BJ (cell line): ENCODE measurements at places on chromosomes 3 and 15.
A peak's percentile ranks its signal among the peaks of the same experiment; 100 is the strongest.

GRCh38 chr3:66431494-66431893 lies 69.3 kb downstream of the LRIG1 start:
- DNase-seq: peak; percentile 37

DNA sequence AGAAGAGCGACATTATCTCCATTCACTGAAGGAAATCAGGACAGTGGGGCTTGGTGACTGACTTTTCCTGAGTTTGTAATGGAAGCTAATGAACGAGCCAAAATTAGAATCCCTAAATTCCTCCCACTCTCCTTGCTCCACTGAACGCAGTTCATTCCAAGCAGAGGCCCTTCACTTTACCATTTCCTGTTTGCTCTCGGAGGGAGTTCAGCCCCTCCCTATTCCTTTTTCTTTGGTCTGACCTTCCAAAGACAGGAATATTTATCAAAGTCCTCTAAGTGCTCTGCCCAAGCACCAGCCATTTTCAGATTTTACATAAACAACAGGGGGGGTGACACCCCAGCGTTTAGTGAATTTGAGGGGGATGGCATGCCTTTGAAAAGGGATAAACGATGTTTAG lies 24.0 kb upstream of the PTPRG start:
- no peak for DNase-seq

DNA sequence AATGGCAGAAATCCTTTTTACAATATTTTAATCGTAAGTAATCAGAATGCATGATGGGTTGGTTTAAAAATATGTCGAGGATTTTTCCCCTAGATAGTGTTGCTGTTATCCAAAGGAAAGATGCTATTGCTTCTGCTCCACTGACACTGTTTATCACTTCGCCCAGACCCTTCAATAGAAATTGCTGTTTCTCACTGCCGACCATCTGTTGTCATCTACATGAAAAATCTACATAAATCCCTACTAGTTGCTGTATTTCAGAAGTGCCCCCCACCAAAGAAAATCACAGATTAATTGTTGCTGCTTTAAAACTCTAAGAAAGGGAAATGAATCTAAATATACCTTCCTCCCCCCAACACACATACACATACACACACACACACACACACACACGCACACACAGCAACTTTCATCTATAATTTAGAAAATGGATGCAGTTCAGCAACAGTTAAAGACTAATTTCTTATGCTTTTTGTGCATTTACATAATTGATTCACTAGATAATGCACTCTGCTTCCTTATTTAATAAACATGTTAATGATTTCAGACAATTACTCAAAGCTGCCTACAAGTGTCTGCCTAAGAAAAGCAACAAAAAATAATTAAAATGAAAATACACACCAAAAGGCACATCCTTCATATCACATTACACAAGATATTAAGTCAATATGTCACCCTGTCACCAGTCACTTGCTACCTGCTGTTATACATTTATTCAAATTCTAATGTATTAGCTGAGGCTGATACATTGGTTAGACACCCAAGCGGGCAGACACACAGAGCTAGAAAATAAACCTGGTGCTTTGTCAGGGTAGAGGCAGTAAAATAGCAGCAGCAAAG lies 82.8 kb downstream of the RORA start:
- DNase-seq: no peak

- no peak for DNase-seq
Measured at GRCh38 chr15:51727141-51727897, 10.1 kb downstream of the LYSMD2 start.

- DNase-seq: no peak
Measured at GRCh38 chr15:48898446-48898845, 20.5 kb downstream of the EID1 start.

- no peak for DNase-seq
Measured at GRCh38 chr15:81225161-81225671, 28.5 kb downstream of the IL16 start.

DNA sequence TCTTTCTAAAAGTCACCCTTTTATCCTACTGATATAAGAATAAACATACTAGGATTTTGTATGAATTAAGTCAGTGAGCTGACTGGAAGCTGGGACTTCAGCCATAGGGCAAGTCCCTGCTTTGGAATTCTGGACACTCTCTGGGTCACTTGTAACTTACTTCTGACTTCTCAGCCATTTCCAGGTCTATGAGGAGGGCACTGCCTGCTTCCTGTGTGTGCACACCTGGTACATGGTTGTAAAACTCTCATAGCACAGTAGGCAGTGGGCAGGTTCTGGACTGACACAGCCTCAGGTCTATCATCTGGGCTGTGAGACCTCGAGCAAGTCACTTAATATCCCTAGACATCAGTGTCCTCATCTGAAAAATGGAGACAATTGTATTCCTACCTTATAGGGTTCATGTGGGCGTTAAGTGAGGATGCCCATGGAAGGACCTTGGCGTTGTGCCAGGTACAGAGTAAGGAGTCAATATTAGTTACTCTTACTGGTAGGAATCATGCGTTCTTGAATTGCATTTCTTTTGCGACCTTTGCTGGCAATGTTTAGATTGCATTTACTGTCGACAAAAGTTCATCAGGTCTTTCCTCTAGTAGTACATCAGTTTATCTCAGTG lies 27.5 kb upstream of the TGM5 start:
- no peak for DNase-seq
